Activated naive CD8-positive, alpha-beta T cell treated with anti-CD3 and anti-CD28 coated beads, Interleukin-2, amount 50 U/mL, for 16 hours (primary cell): ENCODE measurements at places on chromosomes 16 and 17.

GRCh38 chr17:43753493-43754129 lies 5.0 kb downstream of the SOST start:
- DNase-seq: no peak

DNA sequence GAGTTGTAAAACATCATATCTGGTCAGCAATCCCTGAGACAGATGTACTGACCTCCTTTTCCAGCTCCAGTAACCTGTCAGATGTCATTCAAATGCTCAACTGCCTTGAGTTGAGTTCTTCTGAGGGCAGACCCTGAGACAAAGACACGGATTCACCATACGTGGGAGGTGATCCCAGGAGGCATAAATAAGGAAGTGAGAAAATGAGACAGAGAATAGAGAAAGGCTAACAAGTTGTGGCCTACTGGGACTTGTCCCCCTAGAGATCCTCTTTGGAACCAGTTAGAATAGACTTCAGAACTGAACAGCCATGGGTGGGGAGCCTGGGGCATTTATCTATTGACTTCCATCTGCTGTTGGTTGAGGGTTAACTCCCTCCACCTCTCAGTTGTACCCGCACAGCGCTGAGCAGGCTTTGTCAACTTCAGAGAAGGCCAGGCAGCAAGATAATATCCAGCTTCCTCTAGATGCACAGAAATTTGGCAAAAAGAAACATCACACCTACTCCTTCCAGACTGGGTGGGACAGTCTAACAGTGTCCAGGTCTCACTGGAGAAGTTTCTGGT lies 123.0 kb upstream of the DYNLRB2 start:
- DNase-seq: no peak

- DNase-seq: no peak
Observed at GRCh38 chr16:13517841-13518240, 402.1 kb upstream of the ERCC4 start.

DNA sequence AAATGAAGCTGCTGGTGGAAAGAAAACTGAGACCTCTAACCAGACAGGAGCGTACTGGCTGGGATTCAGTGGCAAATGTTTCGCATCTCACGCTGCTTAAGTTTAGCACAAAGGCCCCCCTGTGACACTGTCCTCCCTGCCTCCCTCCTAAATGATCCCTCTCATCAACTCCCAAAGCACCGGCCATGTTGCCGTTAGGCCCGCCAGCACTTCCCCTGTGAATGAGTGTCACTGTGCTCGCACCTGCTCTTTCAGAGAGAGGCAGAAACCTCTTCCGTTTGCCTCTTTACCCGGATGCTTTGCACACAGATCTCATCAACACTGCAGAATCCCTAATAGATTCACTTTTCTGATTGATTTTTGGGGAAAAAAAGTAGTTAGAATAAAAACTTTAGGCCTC lies 26.5 kb downstream of the MBTPS1 start:
- DNase-seq: no peak

DNA sequence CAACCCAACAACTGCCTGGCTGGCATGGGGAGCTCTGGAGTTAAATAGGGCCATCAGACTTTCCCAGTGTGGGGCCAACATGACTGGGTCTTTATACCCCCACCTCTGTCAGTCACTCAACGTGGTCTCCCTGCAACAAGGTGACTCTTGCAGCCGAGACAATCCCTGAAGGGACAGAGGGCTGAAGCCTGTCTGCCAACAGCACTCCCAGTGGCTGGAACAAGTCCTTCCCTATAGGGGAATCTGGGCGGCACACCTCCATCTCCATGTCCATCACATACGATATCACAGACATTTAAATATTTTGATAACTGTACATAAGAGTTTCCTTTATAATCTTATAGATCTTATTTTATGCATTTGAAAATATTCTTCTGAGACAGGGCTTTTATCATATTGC lies 4.8 kb upstream of the MAPT start:
- DNase-seq: no peak

DNA sequence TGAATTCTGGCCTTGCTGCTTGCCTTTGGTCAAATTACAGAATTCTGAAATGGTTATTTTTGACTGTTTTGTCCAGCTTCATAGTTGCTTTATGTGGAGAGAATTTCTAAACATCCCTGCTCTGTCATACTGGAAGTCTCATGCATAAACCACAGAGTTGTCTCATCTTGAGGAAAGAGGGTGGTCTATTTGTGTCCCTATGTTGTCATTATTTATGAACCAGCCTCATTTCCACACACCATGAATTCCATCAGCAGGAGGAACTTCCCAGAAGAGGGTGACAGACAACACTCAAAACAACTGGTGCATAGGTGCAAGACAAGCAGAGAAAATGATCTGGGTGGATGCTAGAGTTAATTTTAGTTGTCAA lies 525.8 kb upstream of the GOT2 start:
- DNase-seq: no peak
